GM23248 (cell line): ENCODE measurements at places on chromosomes 7 and 10. TPM values are rescaled to one million over a fixed set of nuclear protein-coding genes. Genes with fewer than 3 reads are reported as not detected.

Gene HGF
- 2.7 and 4.4 TPM in 2 replicates for total RNA-seq

Gene AUTS2
- total RNA-seq: 1.4 and 3.0 TPM in 2 replicates

Gene LOXL4
- 496 and 507 TPM in 2 replicates for total RNA-seq

Gene BAZ1B
- 41.8 and 49.4 TPM in 2 replicates for total RNA-seq

Gene H2AZ2
- total RNA-seq: 138 and 179 TPM in 2 replicates

Gene DAGLB
- 31.7 and 37.6 TPM in 2 replicates for total RNA-seq

Gene NRBF2
- 31.7 and 31.8 TPM in 2 replicates for total RNA-seq

Gene GPR146
- total RNA-seq: 9.7 and 10.2 TPM in 2 replicates

Gene ADRA2A
- 74.8 and 77.1 TPM in 2 replicates for total RNA-seq

Gene TAF3
- 1.7 and 2.4 TPM in 2 replicates for total RNA-seq

Gene PAX4
- total RNA-seq: not detected in 2 replicates

Gene PLEKHS1
- 0.38 TPM in 1 of 2 replicates, not detected in the other for total RNA-seq

Gene OR2A5
- total RNA-seq: not detected in 2 replicates

DNA sequence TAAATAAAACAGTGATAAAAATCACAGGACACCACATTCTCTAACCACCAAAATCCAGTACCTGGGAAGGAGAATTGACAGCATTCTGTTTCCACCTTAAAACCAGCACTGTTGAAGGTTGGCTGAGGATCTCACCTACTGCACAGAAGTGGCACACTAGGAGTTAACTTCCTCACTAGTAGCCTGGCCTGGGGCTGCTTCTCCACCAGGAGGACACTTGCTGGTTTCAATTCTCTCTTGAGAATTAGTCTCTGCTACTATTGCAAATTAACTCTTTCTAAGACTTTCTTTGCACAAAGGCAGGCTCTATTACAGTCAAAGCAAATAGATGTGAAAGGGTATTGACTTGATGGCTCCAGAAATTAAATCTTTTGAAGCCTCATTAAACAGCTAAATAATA lies 2.3 kb upstream of the CTTNBP2 start:
- peak; percentile 4 for DNase-seq

- DNase-seq: peak; percentile 92
Measured at GRCh38 chr10:24952707-24953645, 570 bp upstream of the PRTFDC1 start.

- DNase-seq: no peak
Measured at GRCh38 chr7:131021460-131021859, 287.5 kb upstream of the KLF14 start.

GRCh38 chr10:16640153-16640552 lies 118.5 kb upstream of the C1QL3 start:
- DNase-seq: no peak

GRCh38 chr7:27115221-27116026 lies 12.9 kb upstream of the HOXA2 start:
- DNase-seq: peak; percentile 21

DNA sequence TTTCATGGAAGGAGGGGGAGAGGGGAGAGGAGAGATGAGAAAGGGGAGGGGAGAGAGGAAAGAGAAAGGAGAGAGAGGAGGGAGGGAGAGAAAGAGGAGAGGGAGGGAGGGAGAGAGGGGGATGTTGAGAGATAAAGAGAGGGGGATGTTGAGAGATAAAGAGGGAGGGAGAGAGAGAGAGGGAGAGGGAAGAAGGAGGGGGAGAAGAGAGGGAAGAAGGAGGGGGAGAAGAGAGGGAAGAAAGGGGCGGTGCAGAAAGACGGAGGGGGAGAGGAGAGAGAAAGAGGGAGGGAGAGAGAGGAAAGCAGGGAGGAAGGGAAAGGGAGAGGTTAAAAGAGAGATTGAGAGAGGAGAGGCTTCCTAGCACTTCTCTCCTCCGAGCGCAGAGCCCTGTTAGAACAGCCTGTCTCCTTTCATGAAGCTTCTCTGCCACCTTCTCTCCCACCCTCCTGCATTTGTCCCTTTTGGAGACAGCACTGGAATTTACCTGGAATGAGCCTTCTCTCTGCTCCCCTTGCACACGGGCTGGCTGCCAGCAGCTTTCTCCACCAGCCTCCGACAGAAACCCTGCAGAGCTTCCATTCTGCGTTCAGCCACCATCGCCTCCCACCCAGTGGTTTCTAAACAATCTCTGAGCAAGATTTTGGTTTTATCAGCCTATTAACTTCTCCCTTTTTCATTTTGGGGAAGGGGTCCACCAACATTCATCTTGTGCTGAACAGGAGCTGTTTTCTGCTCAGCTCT lies 74.0 kb upstream of the CARD11 start:
- DNase-seq: no peak

DNA sequence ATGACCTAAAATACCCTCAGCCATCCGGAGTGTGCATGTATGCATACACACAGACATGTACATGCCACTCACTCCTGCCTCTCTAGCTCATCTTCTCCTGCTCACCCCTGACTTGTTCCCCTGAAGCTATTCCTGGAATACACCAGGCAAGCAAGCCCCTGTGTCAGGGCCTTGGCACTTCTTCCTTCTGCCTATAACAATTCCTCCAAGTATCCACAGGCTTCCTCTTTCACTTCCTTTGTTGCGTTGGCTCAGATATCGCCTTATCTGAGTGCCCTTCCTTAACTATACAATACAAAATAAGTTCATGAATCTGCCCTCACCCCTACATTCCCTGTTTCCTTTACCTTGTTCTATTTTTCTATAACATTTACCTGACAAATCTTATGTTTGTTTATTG lies 88.8 kb downstream of the NOD1 start:
- no peak for DNase-seq

DNA sequence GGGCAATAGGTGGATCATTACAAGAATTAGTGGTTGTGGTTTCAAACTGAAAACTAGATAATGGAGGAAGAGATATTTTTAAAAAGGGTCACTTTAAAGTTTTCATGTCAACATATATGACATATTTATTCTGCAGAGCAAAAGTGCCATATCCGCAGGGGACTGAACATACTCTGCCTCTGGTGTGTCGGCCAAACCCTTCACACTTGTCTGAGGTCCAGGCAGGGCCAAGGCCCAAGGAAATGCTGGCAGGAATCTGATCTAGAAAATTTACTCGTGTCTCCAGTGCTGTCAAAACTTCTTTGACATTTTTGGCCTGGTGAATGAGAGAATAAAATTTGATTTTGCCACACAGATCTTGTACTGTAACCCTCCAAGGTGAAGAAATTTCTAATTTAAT lies 562.3 kb downstream of the CCSER2 start:
- no peak for DNase-seq

GRCh38 chr7:79055722-79056415 lies 397.6 kb downstream of the MAGI2 start:
- no peak for DNase-seq

DNA sequence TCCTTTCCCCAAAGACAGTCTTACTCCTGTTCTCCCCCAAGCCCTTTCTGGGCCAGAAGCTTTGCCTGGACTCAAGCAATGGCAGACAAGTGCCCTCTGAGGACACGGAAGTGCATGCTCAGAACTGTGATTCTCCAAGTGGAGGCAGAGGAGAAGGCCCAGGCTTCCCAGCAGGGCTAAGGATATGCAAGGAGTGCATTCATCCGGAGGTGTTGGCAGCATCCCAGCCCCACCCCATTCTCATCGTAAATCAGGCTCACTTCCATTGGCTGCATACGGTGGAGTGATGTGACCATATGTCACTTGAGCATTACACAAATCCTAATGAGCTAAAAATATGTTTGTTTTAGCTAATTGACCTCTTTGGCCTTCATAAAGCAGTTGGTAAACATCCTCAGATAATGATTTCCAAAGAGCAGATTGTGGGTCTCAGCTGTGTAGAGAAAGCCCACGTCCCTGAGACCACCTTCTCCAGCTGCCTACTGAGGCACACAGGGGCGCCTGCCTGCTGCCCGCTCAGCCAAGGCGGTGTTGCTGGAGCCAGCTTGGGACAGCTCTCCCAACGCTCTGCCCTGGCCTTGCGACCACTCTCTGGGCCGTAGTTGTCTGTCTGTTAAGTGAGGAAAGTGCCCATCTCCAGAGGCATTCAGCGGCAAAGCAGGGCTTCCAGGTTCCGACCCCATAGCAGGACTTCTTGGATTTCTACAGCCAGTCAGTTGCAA lies 1.4 kb upstream of the RBP3 start:
- no peak for DNase-seq

DNA sequence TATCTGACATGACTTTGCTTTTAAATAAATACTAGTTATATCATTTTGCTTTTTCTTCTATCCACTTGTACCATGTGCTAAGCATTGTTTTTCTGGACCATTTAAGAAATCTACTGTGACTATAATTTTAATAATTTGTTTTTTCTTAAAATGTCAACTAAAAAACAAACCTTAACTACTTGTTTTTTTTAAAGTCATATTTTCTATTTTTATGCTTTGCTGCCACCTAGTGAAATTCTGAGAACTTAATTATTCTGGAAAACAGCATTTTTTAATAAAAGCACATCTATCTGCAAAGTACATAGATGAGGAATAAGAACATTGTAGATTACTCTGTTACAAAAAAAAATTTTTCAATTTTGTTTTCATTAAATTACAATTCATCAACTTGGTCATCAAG lies 47.4 kb downstream of the ORC5 start:
- peak; percentile 50 for DNase-seq

- no peak for DNase-seq
Measured at GRCh38 chr10:60627778-60628748, 150.2 kb upstream of the CDK1 start.

DNA sequence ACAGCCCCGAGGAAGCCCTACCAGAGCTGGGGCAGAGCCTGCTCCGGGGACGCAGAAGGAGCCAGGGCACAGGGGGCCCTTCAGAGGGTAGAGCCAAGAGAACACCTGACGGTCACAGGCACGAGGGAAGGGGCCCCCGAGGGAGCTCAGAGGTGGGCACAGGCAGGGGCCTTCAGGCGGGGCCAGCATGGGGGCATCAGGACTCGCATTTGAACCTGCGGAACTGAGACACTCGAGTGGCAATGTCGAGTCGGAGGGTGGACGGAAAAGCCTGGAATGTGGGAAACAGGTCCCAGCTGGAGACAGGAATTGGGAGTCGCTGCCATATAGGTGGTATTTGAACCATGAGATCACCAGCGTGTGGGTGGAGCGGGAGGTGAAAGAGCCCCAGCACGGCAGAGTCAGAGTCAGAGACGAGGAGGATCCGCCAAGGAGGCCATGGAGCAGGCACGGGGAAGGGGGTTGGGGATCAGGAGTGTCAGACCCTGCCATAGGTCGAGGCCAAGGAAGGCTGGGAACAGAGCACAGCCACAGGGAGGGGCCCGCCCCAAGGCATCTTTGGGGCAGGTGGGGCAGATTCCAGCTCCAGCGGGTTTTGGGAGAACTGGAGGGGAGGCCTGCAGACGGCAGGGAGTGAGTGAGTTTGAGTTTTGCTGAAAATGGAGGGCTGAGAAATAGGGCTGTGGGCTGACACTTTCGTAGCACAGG lies 13.8 kb downstream of the STK32C start:
- DNase-seq: no peak

DNA sequence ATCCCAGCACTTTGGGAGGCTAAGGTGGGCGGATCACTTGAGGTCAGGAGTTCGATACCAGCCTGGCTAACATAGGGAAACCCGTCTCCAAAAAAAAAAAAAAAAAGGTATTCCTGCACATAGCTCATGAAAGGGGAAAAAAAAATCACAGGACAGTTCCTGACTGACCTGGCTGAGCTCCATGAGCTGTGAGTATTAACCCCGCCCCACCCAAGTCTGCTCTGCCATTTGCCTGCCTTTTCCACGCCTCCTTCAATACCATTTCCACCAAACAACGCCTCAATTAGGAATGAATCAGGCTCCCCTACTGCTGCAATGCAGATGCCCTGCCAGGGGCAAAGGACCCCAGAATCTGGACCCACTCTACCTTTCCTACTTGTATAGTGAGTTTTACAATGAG lies 55.0 kb downstream of the PDIA4 start:
- peak; percentile 10 for DNase-seq

DNA sequence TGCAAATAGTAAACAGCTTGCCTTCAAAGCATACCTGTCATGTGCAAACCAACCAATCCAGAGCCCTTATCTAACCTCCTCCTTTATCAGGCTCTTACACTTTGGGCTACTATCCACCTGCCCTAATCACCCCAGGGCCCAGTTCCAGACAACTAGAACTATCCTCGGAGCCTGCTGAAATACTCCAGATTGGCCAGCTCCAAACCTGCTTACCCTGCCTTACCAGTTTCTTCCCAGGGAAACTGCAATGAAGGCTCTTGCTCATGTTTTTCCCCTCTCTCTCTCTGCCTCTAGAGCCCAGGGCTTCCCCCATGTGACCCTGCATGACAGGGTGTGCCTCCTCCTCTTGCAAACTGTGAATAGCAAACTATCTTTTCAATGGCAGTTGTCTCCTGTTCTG lies 81.4 kb upstream of the CAPZA2 start:
- no peak for DNase-seq

- DNase-seq: no peak
Measured at GRCh38 chr10:6665847-6666246, 85.8 kb upstream of the PRKCQ start.

DNA sequence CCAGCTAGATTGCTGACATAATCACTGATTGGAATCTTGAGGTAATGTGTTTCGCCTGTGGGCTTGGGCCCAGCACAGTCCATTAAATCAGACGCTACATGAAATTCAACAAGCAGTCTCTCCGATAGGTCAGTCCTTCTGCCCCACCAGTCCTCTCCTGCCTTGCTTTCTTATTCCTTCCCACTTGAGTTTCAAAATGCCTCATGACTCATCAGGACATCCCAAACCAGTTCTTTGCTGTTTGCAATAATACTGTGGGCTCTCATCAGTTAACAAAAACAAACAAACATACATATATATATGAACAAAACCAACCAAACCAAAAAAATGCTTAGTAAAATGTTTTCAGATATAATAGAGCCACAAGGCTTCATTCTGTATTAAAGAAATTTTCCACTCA lies 599.0 kb downstream of the SORCS1 start:
- DNase-seq: peak; percentile 46

GRCh38 chr10:1881636-1882035 lies 144.3 kb upstream of the ADARB2 start:
- no peak for DNase-seq

- no peak for DNase-seq
Measured at GRCh38 chr7:104857458-104858425, 156.3 kb upstream of the KMT2E start.

GRCh38 chr7:141511676-141512396 lies 39.4 kb upstream of the AGK start:
- peak; percentile 20 for DNase-seq

DNA sequence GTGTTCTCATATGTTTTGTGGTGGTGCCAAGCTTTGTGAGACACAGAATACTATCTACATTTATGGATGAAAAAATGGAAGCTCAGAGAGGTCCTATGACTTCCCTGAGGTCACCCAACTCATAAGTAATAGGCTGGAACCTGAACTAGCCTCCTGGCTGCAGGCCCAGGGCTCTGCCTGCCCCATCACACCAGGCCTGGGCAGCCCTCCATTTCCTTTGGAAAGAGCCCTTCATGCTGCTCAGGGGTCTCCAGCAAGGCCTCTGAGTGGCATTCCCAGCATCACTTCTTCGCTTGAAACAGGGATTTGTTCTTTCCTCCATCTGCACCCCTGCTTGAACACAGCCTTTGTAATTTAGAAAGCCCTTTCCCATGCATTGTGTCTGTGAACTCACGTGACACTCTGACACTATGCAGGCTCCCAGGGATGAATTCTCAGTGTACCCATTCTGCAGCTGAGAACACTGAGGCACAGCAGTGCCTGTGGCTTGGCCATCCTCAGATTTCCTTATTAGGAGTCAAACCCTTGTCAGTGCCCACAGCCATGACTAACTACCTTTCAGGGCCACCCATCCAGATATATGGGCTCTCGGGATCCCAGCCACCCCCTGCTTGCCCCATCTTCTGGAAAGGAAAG lies 127.8 kb upstream of the PPIF start:
- peak; percentile 46 for DNase-seq

GRCh38 chr10:118568327-118568848 lies 27.1 kb downstream of the PRLHR start:
- peak; percentile 74 for DNase-seq
